ENCODE measurements at places on chromosomes 3 and 15.

- DNase-seq: no peak
These were observed 63.0 kb downstream of the ARHGAP31 start for GRCh38 chr3:119357190-119357589.

- no peak for DNase-seq
These were observed 65.0 kb upstream of the RPL32 start for GRCh38 chr3:12906141-12906915.

- DNase-seq: no peak
These were observed 5.9 kb upstream of the INAFM2 start for GRCh38 chr15:40317580-40317979.

- no peak for DNase-seq
These were observed 20.4 kb downstream of the FAH start for GRCh38 chr15:80173022-80173759.

DNA sequence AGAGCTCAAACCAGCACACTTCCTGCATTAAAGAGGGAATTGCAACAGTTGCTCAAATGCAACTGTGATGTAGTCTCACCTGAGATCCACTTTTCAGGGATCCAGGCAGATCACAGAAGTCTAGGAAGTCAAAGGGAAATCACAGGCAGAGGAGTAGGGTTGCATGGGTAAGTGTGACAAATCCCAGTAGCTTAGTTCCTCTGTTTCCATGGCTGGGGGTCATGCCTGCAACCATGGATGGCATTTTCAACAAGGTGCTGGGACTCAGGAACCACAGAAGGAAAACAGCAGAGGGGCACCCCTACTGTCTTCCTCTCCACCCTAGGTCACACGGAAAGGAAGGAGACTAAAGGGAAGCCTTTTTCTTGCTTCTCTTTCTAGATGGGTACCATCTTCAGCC is 36.5 kb upstream of the ARNT2 start:
- DNase-seq: no peak

GRCh38 chr3:36394176-36394575 is 13.9 kb downstream of the STAC start:
- no peak for DNase-seq

GRCh38 chr3:163056874-163057497 is 1560.4 kb downstream of the OTOL1 start:
- no peak for DNase-seq

GRCh38 chr15:67080900-67081431 is 15.6 kb downstream of the SMAD3 start:
- peak; percentile 76 for DNase-seq

DNA sequence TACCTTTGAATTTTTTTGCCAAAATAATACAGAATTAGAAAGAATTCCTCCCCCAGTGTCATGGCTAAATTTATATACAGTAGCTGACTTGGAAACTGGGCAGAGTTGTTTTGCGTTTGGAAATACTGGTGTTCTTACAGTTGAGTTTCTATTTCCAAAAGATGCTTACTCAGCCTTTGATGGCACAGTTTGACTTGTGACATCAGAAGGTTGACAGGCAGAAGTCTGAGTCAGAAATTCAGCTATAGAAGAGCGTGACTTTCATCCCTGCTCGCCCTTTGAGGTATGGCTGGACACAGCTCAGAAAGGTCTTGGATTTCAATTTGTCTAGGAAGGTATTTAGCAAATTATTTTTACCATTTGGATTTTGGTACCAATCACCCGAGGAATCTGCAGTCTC is 175.8 kb downstream of the VGLL4 start:
- no peak for DNase-seq

DNA sequence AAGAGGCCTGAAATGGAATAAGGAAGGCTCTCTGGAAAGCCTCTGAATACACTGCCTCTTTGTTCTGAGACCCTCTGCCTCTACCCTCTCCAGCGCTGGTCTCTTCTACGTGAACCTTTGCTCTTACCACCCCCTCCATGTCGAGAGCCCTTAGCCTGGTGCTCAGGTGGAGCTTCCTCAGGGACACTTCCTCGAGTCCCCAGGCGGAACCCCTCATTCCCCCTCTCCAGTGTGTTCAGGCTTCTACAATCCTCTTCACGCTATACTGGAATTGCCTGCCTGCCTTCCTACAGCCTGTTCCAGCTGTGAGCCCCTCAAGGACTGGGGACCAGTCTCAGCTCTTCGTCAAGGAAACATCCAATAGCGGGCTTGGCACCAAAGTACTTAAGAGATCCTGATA is 7.4 kb downstream of the STIMATE start:
- DNase-seq: no peak

DNA sequence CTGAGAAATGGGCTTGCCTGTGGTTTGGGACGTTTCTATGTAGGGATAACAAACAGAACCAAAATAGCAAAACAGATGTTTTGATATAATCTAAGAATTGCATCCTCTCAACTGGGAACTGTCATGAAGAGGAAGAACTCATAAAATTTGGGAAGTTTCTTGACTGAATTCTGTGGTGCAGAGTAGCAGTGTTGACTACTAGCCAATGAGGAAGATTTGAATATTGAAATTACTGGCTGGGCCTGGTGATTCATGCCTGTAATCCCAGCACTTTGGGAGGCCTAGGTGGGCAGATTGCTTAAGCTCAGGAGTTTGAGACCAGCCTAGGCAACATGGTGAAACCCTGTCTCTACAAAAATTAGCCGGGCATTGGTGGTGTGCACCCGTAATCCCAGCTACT is 42.2 kb downstream of the ZNF609 start:
- no peak for DNase-seq

DNA sequence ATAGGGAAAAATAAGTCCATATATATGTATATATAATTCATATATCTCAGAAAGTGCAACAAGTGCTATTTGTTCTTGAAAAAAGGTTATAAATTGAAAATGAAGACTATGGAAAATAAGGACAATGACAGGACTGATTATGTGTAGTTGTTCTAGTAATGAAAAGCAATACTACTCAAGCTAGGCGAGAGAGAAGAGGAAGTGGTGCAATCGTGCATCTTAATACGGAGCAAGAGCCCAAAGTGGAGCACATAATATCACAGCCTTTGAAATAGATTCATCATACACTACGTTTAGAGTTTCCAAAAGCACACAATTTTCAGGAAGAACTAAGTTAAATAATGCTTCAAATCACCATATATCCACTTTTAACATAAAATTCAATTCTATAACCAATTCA is 87.9 kb downstream of the ULK4 start:
- DNase-seq: no peak

- DNase-seq: peak; percentile 92
These were observed 10.0 kb downstream of the RPLP1 start for GRCh38 chr15:69462493-69463181.

DNA sequence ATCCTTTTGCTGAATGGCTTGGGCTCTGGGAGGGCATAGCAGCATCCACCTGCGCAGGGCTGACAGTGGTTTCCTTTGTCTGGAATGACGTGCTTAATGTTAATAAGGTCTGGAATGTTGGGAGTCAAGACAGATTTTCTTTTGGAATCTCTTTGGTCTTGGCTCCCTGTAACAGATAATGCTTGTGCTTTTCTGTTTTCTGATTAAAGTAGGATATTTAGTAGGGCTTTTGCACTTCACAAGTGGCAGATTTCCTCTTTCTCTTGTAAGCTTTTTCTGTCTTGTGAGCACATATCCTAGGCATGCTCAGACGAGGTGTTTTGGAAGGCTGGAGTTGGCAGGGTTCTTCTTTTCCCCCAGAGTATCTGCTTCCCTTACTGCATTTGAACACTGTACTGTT is 189.6 kb downstream of the GHSR start:
- DNase-seq: no peak

DNA sequence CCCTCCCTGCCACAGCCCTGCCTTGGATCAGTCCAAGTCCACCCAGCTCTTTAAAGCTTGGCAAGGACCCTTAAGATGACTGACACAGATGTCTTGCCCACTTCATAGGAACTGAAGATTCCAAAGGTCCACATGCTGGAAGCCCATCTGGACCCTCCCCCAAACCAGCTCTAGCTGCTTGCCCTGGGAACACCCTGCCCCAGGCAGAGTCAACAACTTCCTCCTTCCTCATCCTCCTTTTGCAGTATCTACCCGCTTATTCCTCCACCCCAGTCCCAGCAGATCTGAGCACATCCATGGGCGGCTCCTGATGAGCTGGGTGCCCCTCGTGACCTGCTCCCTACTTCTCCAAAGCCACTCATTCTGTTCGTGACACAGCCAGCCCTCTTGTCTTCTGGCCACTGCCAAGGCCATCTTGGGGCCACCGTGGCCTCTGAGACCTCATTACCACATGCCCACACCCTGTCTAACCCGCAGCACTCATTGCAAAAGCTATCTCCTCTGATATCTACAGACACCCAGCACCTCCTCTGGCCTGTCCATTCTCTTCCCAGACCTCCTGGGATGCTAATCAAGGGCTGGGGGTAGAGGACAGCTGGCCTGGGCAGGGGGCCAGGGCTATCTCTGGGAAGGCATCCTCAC is 2.0 kb upstream of the PFKFB4 start:
- DNase-seq: no peak

DNA sequence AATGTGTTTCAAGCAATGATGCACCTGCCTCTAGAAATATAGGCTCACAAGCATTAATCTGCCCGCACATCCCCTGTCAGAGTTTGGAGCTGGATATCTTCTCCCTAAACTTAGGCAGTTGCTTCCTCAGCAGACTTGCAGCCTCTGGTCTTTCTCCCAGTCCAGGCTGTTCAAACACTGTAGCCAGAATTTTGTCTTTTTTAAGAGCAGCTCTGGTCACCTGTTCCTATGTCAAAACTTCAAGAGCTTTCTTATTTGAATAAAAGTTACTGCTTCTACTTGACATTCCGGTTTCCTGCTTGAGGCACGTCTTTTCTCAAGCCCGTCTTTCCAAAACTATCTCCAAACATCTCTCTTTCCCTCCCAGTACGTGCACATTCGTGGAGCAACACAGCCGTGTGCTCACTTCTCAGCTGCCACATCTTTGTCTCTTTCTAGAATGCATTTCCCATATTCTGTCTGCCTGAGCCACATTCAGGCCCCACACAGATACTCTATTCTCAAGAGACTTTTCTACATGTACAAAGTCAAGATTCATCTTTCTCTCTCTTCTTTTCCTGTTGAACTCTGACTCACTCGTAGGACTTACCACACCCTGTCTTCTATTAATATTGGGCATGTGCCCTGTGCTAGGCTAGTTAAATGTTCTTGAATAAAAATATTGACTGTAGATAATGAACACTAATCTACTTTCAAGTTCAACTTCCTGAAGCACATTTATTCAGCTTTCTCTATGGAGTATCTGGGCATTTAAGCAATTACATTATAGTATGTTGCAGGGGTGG is 307.7 kb upstream of the SOX2 start:
- no peak for DNase-seq

DNA sequence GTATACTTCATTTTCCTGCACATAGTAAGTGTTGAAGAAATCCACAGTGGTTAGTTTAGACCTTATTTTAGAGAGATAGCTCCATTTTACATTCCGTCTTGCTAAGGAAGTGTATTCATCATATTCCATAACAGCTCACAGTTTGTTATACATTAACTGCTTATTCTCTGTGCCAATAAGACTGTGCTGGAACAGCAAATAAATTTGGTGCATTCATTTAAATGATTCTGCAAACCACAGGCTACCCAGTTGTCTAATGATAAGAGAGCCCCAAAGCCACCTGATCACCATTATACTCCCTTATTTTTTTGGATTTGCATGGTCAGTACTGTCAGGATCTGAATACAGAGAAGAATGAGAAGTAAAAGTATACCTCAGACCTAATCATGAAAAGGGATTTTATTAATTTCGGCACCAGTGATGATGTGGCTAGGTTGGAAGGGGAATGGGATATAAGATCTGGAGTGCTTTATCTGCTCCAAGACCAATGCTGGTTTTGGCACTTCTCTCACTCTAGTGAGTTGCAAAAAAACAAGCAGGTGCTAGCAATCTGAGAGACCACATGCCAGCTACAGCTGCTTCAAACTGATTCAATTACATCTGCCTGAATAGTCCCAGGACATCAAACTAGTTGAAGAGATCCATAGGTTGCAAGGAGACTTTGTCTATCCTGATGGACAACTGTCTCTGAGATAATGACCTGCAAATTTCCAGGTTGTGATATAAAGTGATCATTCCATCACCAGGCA is 254.8 kb downstream of the ZBTB20 start:
- no peak for DNase-seq

GRCh38 chr15:64090527-64090926 is 3.1 kb downstream of the CIAO2A start:
- DNase-seq: no peak

- no peak for DNase-seq
These were observed 58.7 kb upstream of the MEF2A start for GRCh38 chr15:99507016-99507503.

- DNase-seq: no peak
These were observed 19.8 kb downstream of the ADAMTS9 start for GRCh38 chr3:64667887-64668581.

- no peak for DNase-seq
These were observed 507.8 kb downstream of the TUSC7 start for GRCh38 chr3:117217355-117217754.

GRCh38 chr3:171561596-171562323 is 101.6 kb upstream of the TNIK start:
- no peak for DNase-seq

GRCh38 chr3:36380221-36381031 is at the start of gene STAC:
Gene STAC (plus strand): TSS chr3:36380504. CDS start chr3:36380644, 140 bp downstream.
- no peak for DNase-seq

GRCh38 chr15:40014390-40014789 is 24.6 kb downstream of the SRP14 start:
- DNase-seq: no peak

GRCh38 chr3:58175187-58175436 is 35.7 kb downstream of the DNASE1L3 start:
- DNase-seq: no peak

- no peak for DNase-seq
These were observed 61.4 kb downstream of the DENND4A start for GRCh38 chr15:65730549-65731172.

DNA sequence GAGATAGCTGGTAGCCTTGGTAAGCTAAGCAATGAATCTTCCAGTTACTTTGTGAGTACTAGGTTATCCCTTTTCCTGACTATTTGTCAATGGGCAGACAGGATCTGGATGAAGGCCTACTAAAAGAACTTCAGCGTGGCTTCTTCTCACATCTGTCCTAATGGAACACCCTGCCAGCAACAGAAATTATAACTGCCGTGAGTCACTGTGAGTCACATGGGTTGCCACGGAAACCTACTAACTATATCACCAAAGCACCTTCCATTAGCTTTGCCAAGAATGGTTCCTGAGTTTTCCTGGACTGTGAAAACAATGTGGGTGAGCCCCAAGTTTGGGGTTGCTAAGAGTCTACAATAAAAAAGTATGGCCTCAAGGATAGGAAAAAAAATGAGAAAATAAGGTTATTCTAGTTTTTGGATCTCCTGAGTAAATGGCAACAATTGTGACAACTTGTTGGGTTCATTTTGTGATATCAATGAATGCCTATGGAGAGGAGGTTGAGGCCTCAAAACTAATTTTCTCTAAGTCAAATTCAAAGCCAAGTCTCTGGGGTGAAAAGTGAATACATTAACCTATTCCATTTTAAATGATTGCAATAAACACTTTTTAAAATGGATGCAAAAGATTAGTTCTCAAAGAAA is 195.1 kb upstream of the ICE2 start:
- peak; percentile 89 for DNase-seq

- DNase-seq: no peak
These were observed 88.2 kb upstream of the STT3B start for GRCh38 chr3:31444220-31445142.
